ENCODE measurements at places on chromosomes 4 and X.
A peak's percentile ranks its signal among the peaks of the same experiment; 100 is the strongest.

DNA sequence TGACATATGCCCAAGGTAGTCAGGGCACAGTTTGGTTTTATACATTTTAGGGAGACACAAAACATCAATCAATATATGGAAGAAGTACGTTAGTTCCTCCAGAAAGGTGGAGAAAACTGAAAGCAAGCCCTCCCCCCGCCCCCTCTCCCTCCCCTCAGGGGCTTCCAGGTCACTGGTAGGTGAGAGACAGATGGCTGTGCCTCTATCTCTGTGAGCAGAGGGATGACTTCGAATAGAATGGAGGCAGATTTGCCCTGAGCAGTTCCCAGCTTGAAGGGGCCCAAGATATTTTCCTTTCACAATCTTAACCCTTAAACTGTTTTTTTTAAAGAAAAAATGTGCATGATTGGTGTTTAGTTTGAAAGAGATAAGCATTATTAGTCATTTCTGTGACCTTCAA, 114.0 kb downstream of the PCDH10 start:
- DNase-seq: no peak

DNA sequence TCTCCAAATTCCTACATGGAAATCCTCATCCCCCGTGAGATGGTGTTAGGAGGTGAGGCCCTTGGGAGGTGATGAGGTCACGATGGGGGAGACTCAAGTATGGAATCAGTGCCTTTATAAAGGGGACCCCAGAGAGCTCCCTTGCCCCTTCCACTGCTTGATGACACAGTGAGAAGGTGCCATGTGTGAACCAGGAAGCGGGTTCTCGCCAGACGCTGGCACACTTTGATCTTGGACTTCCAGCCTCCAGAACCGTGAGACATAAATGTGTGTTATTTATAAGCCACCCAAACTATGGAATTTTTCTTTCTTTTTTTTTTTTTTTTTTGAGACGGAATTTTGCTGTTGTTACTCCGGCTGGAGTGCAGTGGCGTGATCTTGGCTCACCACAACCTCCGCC, 237.6 kb downstream of the DHRSX start:
- no peak for DNase-seq

DNA sequence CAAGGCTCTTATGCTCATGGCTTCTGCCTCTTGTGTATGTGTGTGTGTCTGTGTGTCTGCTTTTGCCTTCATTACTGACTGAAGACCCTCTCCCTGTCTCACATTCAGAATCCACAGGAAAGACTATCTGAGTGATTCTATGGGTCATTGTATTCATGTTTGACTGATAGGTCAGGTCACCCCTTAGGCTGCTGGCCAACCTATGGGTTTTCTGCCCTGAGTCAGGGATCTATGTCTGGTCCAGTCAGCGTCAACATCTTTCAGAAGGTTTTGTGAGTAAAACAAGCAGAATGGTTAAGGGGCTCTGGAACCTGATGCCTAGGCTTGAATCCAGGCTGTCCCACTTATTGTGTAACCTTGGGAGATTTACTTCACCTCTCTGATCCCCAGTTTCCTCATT, 30.5 kb downstream of the NHSL2 start:
- DNase-seq: no peak

- DNase-seq: peak; percentile 24
Observed at GRCh38 chr4:67549123-67549522, 3.8 kb upstream of the CENPC start.

GRCh38 chrX:136694431-136695087, 46.6 kb downstream of the CD40LG start:
- DNase-seq: peak; percentile 36

DNA sequence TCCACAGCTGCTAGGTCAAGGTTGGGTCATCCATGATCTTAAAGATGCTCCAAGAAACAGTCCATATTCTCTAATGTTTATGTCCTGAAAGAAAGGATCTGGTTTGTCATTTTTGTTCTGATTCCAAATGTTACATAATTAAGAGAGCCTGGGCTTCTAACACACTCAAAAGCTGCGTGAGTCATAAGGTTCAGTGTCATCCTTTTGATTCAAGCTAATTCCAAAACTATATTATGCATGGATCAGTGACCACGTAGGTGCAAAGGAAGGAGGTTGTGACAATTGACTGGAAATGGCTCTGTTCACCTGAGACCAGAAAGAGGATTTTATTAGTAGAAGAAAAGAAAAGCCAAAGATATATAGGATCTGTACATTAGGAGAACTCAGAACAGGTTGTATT, 268.7 kb upstream of the GK2 start:
- DNase-seq: no peak

- no peak for DNase-seq
Observed at GRCh38 chr4:44522761-44523445, 74.3 kb upstream of the KCTD8 start.

DNA sequence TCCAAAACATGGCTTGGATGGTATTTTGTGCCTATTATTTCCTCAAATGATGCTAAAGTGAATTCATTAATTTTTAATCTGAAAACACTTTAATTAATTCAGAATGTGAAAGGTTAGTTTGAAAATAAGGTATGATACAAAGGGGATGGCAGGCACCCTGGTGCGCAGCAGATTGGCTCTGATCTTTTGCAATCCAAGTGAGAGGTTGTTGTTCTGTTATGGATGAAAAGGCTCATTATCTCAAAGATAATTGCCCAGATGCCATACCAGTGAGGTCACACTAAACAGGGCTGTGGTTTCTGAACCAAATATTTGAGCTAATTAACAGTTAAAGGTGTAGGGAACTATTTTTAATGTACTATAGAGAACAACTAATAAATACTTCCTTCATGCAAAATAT, 504.9 kb downstream of the RAPGEF2 start:
- DNase-seq: peak; percentile 3

DNA sequence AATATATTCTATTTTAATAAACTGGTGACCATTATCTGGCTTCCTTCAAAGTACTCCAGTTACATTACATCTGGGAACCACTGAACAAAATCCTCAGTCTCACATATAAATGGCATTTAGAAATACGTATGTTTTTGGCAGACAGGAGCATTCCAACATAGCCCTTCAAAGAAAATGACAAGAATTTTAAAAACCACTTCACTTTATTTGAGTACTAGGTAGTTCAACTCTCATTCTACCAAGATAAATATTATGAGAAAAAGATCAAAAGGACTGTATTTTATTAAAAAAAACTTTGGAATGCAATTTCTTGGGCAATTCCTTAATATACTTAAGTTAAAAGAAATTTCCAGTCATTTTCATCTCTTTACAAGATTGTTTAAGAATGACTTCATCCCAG, 17.6 kb downstream of the TNIP3 start:
- no peak for DNase-seq

DNA sequence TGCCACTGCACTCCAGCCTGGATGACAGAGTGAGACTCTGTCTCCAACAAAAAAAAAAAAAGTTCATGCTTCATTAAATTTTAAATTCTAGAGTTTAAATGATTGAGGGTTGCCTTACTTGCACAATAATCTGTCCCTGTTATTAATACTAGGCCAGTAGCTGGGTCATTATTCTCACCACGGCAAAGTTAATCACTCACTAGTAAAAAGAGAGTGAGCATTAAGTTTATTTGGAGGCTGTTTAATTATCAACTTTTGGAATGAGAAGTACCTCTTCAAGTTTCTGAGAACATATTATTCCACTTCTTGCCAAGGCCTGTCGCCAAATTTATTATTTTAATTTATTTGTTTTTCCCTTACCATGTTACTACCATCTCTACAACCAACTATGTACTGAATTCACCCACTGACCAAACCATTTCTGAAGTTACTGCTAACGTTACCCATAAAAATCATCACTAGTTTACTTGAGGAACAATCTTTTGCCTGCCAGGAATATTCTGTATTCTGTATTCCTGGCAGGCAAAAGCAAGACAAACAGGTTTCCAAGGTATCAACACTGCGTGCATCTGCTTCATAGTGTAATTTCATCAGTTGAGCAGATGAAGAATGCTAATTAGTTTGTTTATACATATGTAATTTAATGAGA, 26.5 kb downstream of the GUCY1A1 start:
- DNase-seq: no peak

DNA sequence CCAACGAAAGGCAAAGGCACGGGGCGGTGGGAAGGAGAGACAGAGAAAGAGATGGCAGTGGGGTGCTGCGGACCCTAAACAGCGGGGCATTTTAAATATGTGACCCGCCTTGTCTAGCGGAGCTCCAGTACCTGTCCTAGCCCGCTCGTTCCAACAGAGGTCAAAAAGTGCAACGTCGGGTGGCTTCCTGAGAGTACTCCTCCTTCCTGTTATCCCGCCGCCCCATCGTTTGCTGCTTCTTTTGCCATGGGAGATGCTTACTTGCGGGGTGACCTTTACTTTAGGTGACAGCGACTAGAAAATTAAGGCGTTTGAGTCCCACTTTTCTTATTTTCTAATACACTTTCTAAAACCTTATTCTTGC, 735 bp downstream of the NRK start:
- DNase-seq: no peak
